ENCODE measurements at places on chromosomes 3 and 15.

DNA sequence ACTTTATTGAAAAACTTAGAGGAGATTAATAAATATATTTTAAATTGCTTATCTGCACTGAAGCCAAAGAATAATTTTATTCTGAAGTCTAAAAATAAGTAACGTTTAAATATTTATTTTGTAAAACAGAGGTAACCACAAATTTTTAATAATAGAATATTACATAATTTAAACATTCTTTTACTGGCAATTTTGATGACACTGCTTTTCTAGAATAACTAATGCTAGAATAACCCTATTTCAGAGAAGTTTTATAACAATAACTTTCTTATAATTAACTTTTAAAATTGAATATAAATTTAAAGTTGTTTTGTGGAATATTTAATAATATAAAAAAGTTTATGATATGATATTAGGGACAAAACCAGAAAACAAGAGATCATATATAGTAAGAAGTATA lies 409.6 kb upstream of the KCNMB2 start:
- no peak for DNase-seq

- no peak for DNase-seq
Observed at GRCh38 chr3:186321746-186322145, 40.3 kb downstream of the DGKG start.

DNA sequence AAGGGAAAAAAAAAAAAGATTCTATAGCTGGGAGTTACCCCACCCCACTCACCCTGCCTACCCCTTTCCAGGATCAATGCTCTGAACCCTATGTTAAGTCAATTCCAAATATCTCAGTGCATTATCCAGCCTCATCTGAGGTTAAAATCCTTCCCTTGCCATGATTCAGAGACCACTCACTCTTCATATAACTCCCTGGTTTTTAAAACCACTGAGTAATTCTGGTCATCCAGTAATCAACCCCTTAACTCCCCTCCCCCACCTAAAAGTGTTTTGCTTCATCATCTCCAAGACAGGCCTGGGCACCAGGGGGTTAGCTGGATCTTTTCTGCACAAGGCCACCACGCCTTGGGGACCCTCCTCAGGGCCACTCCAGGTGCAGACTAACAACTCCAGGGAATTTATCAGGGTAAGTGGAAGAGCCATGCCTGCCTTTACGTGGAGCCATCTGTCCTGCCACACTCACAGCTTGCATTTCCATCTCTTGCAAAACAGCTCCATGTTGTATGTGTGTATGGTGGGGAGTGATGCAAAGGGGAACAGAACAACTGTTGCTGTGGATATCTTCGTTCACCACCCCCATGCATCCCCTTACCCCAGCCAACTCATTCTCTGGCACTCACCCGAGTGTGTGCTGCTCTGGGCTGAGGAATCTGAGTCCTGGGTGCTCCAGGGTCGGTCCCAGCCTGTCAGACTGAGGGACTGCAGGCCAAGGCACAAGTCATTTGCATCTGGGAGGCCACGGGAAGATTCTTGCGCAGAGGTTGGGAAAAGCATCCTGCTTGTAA lies 30.7 kb upstream of the RPS17 start:
- no peak for DNase-seq

- DNase-seq, result no peak
Observed at GRCh38 chr3:161977063-161977462, 480.5 kb downstream of the OTOL1 start.

- DNase-seq, result no peak
Observed at GRCh38 chr3:101939361-101940049, 90.2 kb downstream of the NFKBIZ start.

DNA sequence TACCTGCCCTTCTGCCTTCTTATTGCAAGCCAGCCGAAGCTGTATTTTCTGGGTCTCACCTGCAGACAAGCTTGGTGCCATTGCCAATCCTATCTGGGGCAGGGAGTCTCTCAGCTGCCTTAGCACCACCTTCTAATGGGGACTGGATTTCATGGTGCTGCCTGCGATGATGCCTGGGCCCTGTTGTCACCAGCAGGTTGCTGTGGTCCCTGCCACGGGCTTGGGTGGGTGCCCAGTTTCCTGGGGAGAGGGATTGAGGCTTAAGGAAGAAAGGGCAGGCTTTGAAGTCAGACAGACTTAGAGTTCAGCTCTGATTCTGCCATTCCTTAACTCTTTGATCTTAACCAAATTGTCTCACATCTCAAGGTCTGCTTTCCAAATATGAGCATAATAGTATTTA lies 87.4 kb upstream of the CD96 start:
- DNase-seq, result no peak

DNA sequence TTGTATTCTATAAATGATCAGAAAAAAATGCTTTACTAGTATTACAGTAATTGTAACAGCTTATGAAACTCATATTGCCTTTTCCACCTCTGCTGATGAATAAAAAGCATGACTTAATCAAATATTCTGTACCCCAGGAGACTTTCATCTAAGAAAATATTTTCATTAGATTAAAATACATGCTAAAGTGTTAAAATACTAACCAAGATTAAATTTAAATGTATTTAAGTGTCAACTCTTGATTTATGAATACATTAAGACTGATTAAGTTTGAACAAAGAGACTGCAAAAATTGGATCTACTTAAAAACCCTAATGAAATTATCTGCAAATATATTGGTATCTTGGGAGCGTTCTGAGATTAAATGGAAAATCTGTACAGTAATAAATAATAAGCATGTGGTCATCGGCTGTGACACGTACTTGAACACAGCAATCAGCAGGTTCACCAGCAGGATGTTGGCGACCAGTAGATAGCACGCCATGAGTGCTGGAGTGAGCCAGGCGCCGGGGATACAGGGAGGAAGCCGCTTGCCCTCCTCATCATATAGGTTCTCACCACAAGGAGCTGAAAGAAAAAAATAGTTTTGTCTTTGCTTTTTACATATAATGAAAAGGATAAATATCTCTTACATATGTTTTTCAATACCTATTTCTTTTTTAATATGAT lies 36.6 kb upstream of the MTMR10 start:
- DNase-seq, result no peak
